Activated naive CD8-positive, alpha-beta T cell treated with anti-CD3 and anti-CD28 coated beads, Interleukin-2, amount 10 ng/mL, durations not matched to agents 7 days and 5 days (primary cell): ENCODE measurements at places on chromosomes 4 and X. TPM values are rescaled to one million over a fixed set of nuclear protein-coding genes. Genes with fewer than 3 reads are reported as not detected.

VAMP7 gene
- total RNA-seq = 27.7 TPM

GRCh38 chr4:57866468-57867171, 756.4 kb upstream of the IGFBP7 start:
- no peak for DNase-seq

DNA sequence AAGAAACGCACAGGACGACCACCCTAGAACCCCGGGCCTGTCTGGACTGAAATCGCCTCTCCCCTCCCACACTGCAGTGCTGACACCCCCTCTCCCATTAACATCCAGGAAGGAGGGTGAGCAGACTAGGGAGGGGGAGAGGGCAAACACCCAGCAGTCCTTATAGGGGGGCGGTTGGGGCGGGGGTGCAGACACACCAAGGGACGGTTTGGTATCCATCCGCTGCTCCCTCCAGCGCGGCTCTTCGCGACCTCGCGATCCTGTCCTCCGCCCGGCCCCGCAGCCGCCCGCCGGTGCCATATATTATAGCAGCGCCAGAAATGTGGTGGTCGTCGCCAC, 411 bp upstream of the GPRASP1 start:
- DNase-seq = no peak

GRCh38 chr4:121514443-121514842, 133.6 kb upstream of the QRFPR start:
- no peak for DNase-seq

- no peak for DNase-seq
Measured at GRCh38 chrX:110568441-110568840, 209.8 kb downstream of the RTL9 start.

- DNase-seq = no peak
Measured at GRCh38 chrX:94914235-94914634, 1240.2 kb downstream of the FAM133A start.

- DNase-seq = peak; percentile 76
Measured at GRCh38 chr4:82798168-82799005, at the start of gene SCD5. SCD5 (minus strand) TSS chr4:82798796; CDS start chr4:82798537, 259 bp downstream.

- DNase-seq = no peak
Measured at GRCh38 chr4:138967313-138967712, 48.3 kb upstream of the NOCT start.

GRCh38 chr4:76341063-76341462, 34.5 kb downstream of the STBD1 start:
- no peak for DNase-seq

GRCh38 chr4:38163216-38164006, 203.2 kb downstream of the PTTG2 start:
- no peak for DNase-seq

DNA sequence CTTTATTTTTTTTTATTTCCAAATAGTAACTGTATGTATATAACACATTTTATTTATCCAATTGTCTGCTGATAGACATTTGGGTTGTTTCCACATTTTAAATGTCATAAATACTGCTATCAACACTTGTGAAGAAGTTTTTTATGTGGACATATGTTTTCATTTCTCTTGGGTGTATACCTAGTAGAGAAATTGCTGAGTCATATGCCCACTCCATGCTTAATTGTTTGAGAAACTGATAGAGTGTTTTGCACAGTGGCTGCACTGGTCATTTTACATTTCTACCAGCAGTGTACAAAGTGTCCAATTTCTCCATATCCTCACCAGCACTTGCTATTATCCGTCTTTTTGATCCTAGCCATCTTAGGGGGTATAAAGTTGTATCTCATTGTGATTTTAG, 567.8 kb downstream of the GBA3 start:
- no peak for DNase-seq

GRCh38 chr4:136246876-136247275, 1285.4 kb downstream of the PCDH18 start:
- no peak for DNase-seq

GRCh38 chr4:170323623-170324022, 233.9 kb upstream of the AADAT start:
- no peak for DNase-seq

CFP gene
- 14.1 TPM for total RNA-seq

DNA sequence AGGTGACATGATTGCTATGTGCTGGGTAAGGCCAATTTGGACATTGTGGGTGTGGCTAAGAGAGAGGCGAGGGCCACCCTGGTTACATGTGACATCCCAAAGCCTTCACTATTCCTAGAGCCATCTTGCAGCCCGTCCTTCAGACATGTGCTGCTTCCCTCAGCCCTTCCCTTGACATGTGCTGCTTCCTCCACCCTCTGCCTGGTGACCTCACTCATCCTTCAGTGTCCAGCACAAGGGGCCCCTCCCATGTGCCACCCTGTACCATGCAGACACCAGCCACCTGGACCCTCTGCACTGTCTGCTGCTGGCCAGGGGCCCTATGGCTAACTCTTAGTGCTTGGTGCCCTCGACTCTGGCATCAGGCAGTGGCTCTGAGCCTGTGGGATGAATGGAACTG, 27.4 kb downstream of the ADRA2C start:
- DNase-seq = no peak

GRCh38 chrX:40109288-40110008, 11.7 kb upstream of the BCOR start:
- no peak for DNase-seq

MAGEC3 gene
- total RNA-seq = not detected

DNA sequence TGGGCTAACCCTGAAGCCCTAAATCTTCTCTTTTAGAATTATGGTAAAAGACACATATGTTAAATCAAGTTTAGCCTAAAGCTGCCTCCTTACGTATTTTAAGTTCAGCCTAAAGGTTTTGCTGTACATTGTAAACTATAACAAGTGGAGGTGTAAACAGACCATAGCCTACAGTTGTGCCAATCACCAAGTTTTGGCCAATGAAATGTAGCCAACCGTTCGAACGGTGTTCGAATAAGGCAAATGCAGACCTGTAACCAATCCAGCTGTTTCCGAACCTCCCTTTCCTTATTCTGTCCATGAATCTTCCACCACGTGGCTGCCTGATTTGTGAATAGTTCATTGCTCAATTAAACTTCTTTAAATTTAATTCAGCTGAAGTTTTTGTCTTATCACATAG, 52.1 kb upstream of the TBC1D9 start:
- no peak for DNase-seq

DMD gene
- total RNA-seq = 0.17 TPM

NRK gene
- total RNA-seq = not detected

- DNase-seq = no peak
Measured at GRCh38 chr4:145130788-145131399, 32.8 kb downstream of the ABCE1 start.

- DNase-seq = no peak
Measured at GRCh38 chr4:28482580-28483270, 1622.1 kb downstream of the STIM2 start.

SLC26A1 gene
- 0.25 TPM for total RNA-seq

GPRASP1 gene
- total RNA-seq = 12.7 TPM

- DNase-seq = no peak
Measured at GRCh38 chr4:132605551-132605950, 543.5 kb upstream of the PCDH10 start.

DNA sequence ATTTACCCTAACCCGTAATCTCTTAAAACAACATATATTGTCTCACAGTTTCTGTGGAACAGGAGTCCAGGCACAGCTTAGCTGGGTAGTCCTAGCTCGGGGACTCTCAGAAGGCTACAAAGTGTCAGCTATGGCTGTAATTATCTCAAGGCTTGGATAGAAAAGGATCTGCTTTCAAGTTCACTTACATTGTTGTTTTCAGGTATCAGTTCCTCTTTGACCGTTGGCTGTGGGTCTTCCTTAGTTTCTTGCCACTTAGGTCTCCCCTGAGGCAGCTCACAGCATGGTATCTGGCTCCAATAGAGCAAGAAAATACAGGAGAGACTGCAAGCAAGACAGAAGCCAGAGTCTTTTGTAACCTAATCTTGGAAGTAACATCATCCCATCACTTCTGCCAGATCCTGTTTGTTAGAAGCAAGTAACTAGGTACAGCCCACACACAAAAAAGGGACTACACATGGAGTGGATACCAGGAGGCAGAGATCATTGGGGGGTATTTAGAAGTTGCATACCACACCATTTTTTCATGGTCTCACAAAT, 137.0 kb downstream of the MAGEB5 start:
- no peak for DNase-seq

GRCh38 chrX:1322393-1322792, 14.2 kb upstream of the IL3RA start:
- peak; percentile 44 for DNase-seq

DNA sequence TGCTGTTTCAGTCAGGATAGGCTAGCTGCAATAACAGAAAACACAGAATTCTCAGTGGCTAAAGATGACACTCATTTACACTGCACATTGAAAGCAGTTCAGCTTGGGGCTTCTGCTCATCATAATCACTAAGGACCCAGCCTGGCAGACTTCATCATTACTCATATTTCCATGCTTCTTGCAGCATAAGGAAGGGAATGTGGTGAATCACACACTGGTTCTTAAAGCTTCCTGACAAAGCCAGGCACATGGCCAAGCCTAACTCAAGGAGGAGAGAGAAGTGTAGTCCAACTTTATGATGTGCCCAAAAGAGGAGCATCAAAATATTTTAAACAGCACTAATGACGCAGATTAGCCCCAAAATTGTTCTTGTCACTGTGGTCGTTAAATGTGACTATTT, 186.5 kb downstream of the BANK1 start:
- no peak for DNase-seq

- DNase-seq = no peak
Measured at GRCh38 chr4:2686379-2687265, 69.5 kb downstream of the TNIP2 start.

C4orf51 gene
- total RNA-seq = not detected
